Activated T-cell treated with anti-CD3 and anti-CD28 coated beads, Interleukin-2, amount 50 U/mL, for 72 hours (primary cell): ENCODE measurements at places on chromosomes 7 and 10. TPM values are rescaled to one million over a fixed set of nuclear protein-coding genes. Genes with fewer than 3 reads are reported as not detected.

The OR2A25 gene
- total RNA-seq, result not detected

The TNRC18 gene
- 69.0 TPM for total RNA-seq

The ZMIZ1 gene
- total RNA-seq, result 37.8 TPM

The MYH16 gene
- total RNA-seq, result not detected
